Upper lobe of left lung (tissue), 6 donors: ENCODE measurements at places on chromosomes 12 and 14. TPM values are rescaled to one million over a fixed set of nuclear protein-coding genes. Genes with fewer than 3 reads are reported as not detected.

The CCDC196 gene
- not detected for total RNA-seq

The NKX2-1 gene
- 467 TPM for total RNA-seq

The APOF gene
- not detected for total RNA-seq

The OAS1 gene
- total RNA-seq: 43.0 TPM

The ACSM4 gene
- total RNA-seq: not detected

The TSHR gene
- not detected for total RNA-seq

The CCDC184 gene
- 0.17 TPM for total RNA-seq

The NEK9 gene
- total RNA-seq: 37.5 TPM

The MAP3K9 gene
- total RNA-seq: 12.8 TPM

The VRTN gene
- total RNA-seq: 0.09 TPM

The RGS6 gene
- total RNA-seq: 0.83 TPM

DNA sequence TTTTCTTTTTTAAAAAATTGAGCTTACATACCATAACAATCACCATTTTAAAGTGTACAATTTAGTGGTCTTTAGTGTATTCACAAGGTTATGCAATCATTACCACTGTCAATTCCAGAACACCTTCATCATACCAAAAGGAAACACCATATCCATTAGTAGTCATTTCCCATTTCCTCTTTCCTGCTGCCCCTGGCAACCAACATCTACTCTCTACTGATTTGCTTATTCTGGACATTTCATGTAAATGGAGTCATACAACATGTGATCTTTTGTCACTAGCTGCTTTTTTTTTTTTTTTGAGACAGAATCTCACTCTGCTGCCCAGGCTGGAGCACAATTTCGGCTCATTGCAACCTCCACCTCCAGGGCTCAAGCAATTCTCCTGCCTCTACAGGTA lies 66.8 kb upstream of the CFL2 start:
- no peak overlapping the region for H3K27ac ChIP-seq
- no peak overlapping the region for H3K4me3 ChIP-seq
- DNase-seq: no peak
- H3K36me3 ChIP-seq: peaks cover 77% of the 10 kb centered on the region

GRCh38 chr12:6782850-6783566 lies 6.3 kb upstream of the CD4 start:
- no peaks in the 10 kb centered on the region for H3K36me3 ChIP-seq
- DNase-seq: no peak
- no peak overlapping the region for H3K4me3 ChIP-seq
- H3K27me3 ChIP-seq: no peaks in the 10 kb centered on the region
- H3K4me1 ChIP-seq: peaks cover 18% of the 10 kb centered on the region

- peak overlapping the region; percentile 18 for H3K4me3 ChIP-seq
- H3K27me3 ChIP-seq: no peaks in the 10 kb centered on the region
- DNase-seq: peak; percentile 86
- H3K4me1 ChIP-seq: peaks cover 22% of the 10 kb centered on the region
Measured at GRCh38 chr14:68598621-68599447, 194.0 kb downstream of the ZFP36L1 start.

- no peak overlapping the region for H3K27ac ChIP-seq
- no peaks in the 10 kb centered on the region for H3K36me3 ChIP-seq
- peaks cover 3% of the 10 kb centered on the region for H3K4me1 ChIP-seq
- no peak overlapping the region for H3K4me3 ChIP-seq
- no peak for DNase-seq
Measured at GRCh38 chr12:46534327-46534840, 161.8 kb upstream of the SLC38A2 start.

GRCh38 chr12:108133482-108133881 lies 4.4 kb downstream of the WSCD2 start:
- peaks cover 8% of the 10 kb centered on the region for H3K4me1 ChIP-seq
- no peak for DNase-seq
- H3K27me3 ChIP-seq: no peaks in the 10 kb centered on the region
- H3K36me3 ChIP-seq: no peaks in the 10 kb centered on the region

- H3K27ac ChIP-seq: peak overlapping the region; percentile 96
- H3K4me3 ChIP-seq: no peak overlapping the region
- no peaks in the 10 kb centered on the region for H3K27me3 ChIP-seq
- peaks cover 95% of the 10 kb centered on the region for H3K4me1 ChIP-seq
- no peaks in the 10 kb centered on the region for H3K36me3 ChIP-seq
Measured at GRCh38 chr14:73750531-73750901, 36.3 kb upstream of the PNMA1 start.

DNA sequence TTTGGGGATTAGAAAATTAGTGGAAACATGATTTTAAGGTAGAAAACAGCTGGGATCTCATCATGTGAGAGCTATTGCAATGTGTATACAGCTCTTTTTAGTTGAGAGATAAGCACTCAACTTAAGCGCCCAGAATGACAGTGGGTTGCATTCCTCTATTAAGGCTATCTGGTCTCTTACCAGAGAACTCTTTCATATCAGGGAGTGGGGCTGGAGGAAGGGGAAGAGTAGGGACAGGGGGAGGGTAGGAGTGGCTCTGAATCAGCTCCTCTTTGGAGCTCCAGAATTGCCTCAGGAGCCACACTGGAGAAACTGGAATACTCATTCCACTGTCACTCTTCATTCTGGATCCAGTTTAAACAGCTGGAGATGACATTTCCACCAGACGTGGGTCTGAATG lies 9.2 kb upstream of the PLEKHG3 start:
- no peaks in the 10 kb centered on the region for H3K27me3 ChIP-seq
- no peak overlapping the region for H3K27ac ChIP-seq
- no peaks in the 10 kb centered on the region for H3K36me3 ChIP-seq
- H3K4me1 ChIP-seq: peaks cover 14% of the 10 kb centered on the region
- no peak for DNase-seq
- no peak overlapping the region for H3K4me3 ChIP-seq

- no peaks in the 10 kb centered on the region for H3K27me3 ChIP-seq
- H3K4me3 ChIP-seq: no peak overlapping the region
- no peaks in the 10 kb centered on the region for H3K36me3 ChIP-seq
- H3K27ac ChIP-seq: no peak overlapping the region
- no peaks in the 10 kb centered on the region for H3K4me1 ChIP-seq
- DNase-seq: no peak
Measured at GRCh38 chr14:100988011-100988410, 84.5 kb upstream of the RTL1 start.

DNA sequence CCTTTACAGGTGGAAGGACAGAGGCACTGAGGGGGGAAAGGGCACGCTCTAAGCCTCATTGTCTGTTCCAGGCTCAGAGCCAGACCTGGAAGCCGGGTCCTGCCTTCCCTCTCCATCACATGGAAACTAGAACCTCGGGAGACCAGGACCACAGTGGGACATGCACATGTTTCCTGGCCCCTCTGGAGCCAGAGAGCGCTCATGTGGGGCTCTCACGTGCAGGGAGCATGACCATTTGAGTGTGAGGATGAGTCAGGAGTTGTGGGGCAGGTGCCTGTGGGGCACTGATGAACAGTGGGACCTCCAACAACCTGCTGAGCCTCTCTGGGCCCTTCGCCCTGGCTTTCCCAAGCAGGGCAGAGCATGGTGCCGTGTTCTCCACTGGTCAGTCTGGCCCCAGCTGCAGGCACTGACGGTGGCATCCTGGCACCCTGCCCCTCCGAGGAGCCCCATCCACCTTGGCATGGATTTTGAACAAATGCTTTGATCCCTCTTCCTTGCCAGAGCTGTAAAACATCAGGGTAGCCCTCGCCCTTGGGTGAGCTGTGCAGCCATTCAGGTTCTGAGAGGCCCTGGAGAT lies 100.2 kb downstream of the RIN3 start:
- no peaks in the 10 kb centered on the region for H3K36me3 ChIP-seq
- H3K4me3 ChIP-seq: no peak overlapping the region
- H3K27ac ChIP-seq: no peak overlapping the region
- DNase-seq: peak; percentile 49
- no peaks in the 10 kb centered on the region for H3K27me3 ChIP-seq

- peak; percentile 76 for DNase-seq
- H3K4me3 ChIP-seq: peak within 1 kb of the TSS; percentile 82
- peak within 1 kb of the TSS; percentile 35 for H3K27ac ChIP-seq
- H3K27me3 ChIP-seq: no peaks in the 10 kb centered on the region
- peaks cover 37% of the 10 kb centered on the region for H3K4me1 ChIP-seq
Measured at GRCh38 chr12:48817873-48818830, at the start of gene CACNB3. Gene CACNB3 (plus strand): TSS chr12:48818496. CDS start chr12:48818930, 434 bp downstream.

DNA sequence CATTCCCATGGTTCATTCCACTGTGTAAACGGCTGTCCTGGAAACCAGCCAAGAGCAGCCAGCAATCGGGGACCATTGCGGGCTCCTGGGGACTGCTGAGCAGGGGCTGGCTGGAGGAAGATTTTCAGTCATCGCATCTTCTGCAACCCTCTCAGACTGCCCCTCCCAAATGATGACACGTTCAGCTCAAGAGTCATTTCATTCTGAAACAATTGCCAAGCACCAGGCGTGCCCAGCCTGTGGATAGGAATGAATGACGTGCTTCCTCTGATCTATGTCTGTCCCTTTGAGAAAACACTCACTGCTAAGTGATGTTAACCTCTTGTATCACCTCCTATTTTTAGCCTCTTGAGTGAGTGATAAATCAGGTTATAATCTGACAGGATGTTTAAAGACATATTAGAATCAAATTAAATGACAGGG lies 62.0 kb downstream of the NDUFA12 start:
- peaks cover 6% of the 10 kb centered on the region for H3K4me1 ChIP-seq
- no peaks in the 10 kb centered on the region for H3K36me3 ChIP-seq
- no peak overlapping the region for H3K4me3 ChIP-seq
- H3K27me3 ChIP-seq: no peaks in the 10 kb centered on the region
- H3K27ac ChIP-seq: no peak overlapping the region

- no peak for DNase-seq
- H3K27me3 ChIP-seq: no peaks in the 10 kb centered on the region
- H3K36me3 ChIP-seq: no peaks in the 10 kb centered on the region
- H3K27ac ChIP-seq: no peak overlapping the region
- H3K4me1 ChIP-seq: no peaks in the 10 kb centered on the region
- no peak overlapping the region for H3K4me3 ChIP-seq
Measured at GRCh38 chr12:126772171-126772864, 1494.7 kb upstream of the TMEM132C start.

- H3K27me3 ChIP-seq: no peaks in the 10 kb centered on the region
- no peak overlapping the region for H3K4me3 ChIP-seq
- H3K27ac ChIP-seq: no peak overlapping the region
- H3K4me1 ChIP-seq: no peaks in the 10 kb centered on the region
Measured at GRCh38 chr12:87116780-87117179, 860.6 kb upstream of the MGAT4C start.

- DNase-seq: no peak
- H3K4me3 ChIP-seq: no peak overlapping the region
- no peaks in the 10 kb centered on the region for H3K36me3 ChIP-seq
- peak overlapping the region; percentile 56 for H3K27ac ChIP-seq
Measured at GRCh38 chr12:1576410-1577241, 17.8 kb downstream of the FBXL14 start.

- H3K27ac ChIP-seq: no peak overlapping the region
- H3K4me1 ChIP-seq: peaks cover 14% of the 10 kb centered on the region
- H3K4me3 ChIP-seq: no peak overlapping the region
- peaks cover 10% of the 10 kb centered on the region for H3K27me3 ChIP-seq
Measured at GRCh38 chr12:105334001-105334400, 3.5 kb downstream of the C12orf75 start.

GRCh38 chr12:79532907-79533288 lies 157.9 kb downstream of the PAWR start:
- H3K4me1 ChIP-seq: no peaks in the 10 kb centered on the region
- H3K27me3 ChIP-seq: no peaks in the 10 kb centered on the region
- no peak overlapping the region for H3K4me3 ChIP-seq
- no peak overlapping the region for H3K27ac ChIP-seq

DNA sequence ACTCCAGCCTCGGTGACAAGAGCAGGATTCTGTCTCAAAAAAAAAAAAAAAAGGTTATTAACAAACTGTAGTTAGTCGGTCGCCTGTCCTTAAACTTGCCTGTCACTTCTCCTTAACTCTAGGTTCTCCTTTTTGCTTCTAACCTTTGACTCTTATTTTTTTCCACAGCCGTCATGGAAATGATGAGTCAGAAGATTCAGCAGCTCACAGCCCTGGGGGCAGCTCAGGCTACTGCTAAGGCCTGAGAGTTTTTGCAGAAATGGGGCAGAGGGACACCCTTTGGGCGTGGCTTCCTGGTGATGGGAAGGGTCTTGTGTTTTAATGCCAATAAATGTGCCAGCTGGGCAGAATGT lies 418 bp upstream of the MYG1 start:
- H3K36me3 ChIP-seq: peaks cover 18% of the 10 kb centered on the region
- DNase-seq: no peak
- H3K27me3 ChIP-seq: no peaks in the 10 kb centered on the region

GRCh38 chr12:75533239-75533638 lies 21.8 kb upstream of the KRR1 start:
- no peak for DNase-seq
- no peaks in the 10 kb centered on the region for H3K4me1 ChIP-seq
- no peak overlapping the region for H3K27ac ChIP-seq

DNA sequence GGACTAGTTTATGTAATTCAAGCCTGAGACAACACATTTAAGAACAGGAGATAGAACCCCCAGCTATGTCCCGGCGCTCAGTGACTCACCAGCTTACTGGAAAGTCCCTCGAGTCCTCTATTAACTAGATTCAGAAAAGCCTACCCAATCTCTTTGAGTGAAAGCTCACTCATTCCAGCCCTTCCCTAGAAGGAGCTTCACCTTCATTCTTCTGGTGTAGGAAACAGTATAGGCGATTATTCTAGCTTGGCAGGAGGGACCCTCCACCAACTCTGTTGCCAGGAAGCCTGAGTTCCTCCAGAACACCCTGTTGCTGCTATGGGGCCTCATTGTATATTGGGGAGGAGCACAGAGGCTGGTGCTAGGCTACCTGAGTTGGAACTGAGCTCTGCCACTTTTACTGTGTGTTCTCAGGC lies 57.2 kb upstream of the AEBP2 start:
- peaks cover 8% of the 10 kb centered on the region for H3K36me3 ChIP-seq
- H3K4me3 ChIP-seq: no peak overlapping the region
- no peaks in the 10 kb centered on the region for H3K27me3 ChIP-seq
- no peak overlapping the region for H3K27ac ChIP-seq
- no peak for DNase-seq

- H3K4me3 ChIP-seq: no peak overlapping the region
- no peak for DNase-seq
- no peaks in the 10 kb centered on the region for H3K27me3 ChIP-seq
- H3K4me1 ChIP-seq: no peaks in the 10 kb centered on the region
Measured at GRCh38 chr14:75549169-75549568, 26.9 kb downstream of the BATF start.

GRCh38 chr14:106679776-106680175 lies 1153.4 kb downstream of the TMEM121 start:
- H3K27ac ChIP-seq: no peak overlapping the region
- H3K4me1 ChIP-seq: no peaks in the 10 kb centered on the region
- no peaks in the 10 kb centered on the region for H3K36me3 ChIP-seq

DNA sequence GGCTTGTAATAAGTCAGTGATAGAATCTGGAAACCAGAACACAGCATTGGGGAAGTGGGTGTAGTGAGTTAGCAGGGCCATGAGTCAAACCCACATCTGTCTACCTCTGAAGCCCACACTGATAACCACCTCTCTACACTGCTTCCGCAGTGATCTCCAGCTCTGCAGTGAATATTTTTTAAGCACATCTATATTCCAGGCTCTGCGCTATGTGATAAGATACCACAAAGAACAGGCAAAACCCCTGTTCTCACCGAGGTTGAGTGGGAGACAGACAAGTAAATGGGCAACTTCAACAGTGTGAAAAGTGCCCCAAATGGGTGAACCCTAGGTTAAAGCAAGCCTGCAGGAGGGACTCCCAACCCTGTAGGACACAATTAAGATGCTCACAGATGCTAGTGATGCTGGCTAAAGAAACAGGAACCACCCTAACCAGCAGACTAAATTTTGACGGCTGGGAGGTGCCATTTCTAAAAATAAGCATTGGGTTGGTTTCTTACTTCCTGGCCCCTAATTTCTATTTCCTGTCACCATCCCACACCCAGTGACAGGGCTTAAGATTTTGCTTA lies 375.0 kb downstream of the DPF3 start:
- no peaks in the 10 kb centered on the region for H3K36me3 ChIP-seq
- H3K4me3 ChIP-seq: no peak overlapping the region
- no peaks in the 10 kb centered on the region for H3K27me3 ChIP-seq

GRCh38 chr12:1862973-1863372 lies 42.6 kb downstream of the LRTM2 start:
- no peak overlapping the region for H3K27ac ChIP-seq
- no peaks in the 10 kb centered on the region for H3K27me3 ChIP-seq
- no peaks in the 10 kb centered on the region for H3K4me1 ChIP-seq
- no peak for DNase-seq
